ENCODE measurements at places on chromosomes 2 and 18. TPM values are rescaled to one million over a fixed set of nuclear protein-coding genes. Genes with fewer than 3 reads are reported as not detected.

USP37 gene
- 23.2 TPM for total RNA-seq

IL36B gene
- total RNA-seq, result not detected

GRCh38 chr18:49561289-49562193 is at the start of gene LIPG:
Gene LIPG (plus strand): TSS chr18:49562057. CDS start chr18:49562309, 252 bp downstream.
- no peak for DNase-seq

- DNase-seq, result no peak
Observed at GRCh38 chr2:218138047-218138446, 12.2 kb downstream of the CXCR2 start.

- no peak for DNase-seq
Observed at GRCh38 chr2:204947405-204947804, 402.1 kb downstream of the PARD3B start.

DNA sequence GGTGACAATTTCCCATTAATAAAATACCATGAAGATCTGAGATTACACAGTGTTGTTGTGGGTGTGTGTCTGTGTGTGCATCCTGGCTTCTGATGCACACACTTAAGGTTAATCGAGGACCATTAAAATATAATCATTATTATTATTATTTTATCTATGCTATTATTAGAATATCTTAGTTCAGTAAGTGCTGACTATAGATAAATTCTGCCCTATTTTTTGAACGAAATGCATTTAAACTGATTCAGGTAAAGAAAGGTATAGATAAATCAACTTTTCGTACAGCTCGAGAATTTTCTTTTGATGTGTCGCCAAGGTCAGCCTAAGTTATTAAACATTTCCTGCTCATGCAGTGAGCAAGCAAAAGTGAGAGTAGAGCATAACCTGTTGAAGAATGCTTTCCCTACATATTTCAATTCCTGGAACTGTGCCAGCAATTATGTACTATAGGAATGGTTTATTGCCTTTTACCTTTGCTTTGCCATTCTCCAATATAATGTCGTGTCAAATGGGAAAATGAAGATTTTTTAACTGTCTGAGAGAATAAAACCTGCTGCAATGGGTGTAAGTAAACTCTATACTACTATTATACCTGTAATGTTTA is 25.8 kb downstream of the KCNJ3 start:
- no peak for DNase-seq

ALPI gene
- total RNA-seq, result not detected

MAPRE2 gene
- total RNA-seq, result 137 TPM

DNA sequence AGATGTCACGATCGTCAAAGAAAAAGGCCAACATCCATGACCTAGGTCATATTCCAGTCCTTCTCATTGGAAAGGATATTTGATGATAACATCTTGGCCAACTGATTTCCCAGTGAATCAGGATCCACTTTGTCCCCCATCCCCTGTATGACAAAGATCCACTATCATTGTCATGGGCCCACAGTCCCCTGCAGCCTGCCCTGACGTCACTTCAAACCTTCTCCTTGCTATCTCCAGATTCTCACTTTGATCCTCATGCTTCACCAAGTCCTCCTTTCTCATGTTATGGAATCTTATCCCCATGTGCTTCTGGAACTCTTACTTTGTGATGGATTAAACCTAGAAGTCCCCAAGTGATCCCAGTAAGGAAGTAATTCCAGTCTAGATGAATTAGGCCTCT is 25.7 kb downstream of the GALNT14 start:
- no peak for DNase-seq
